CD8-positive, alpha-beta memory T cell (primary cell): ENCODE measurements at places on chromosomes 1 and 21.
A peak's percentile ranks its signal among the peaks of the same experiment; 100 is the strongest.

- no peak for DNase-seq
These were observed 75.1 kb upstream of the NEGR1 start for GRCh38 chr1:72357411-72357810.

DNA sequence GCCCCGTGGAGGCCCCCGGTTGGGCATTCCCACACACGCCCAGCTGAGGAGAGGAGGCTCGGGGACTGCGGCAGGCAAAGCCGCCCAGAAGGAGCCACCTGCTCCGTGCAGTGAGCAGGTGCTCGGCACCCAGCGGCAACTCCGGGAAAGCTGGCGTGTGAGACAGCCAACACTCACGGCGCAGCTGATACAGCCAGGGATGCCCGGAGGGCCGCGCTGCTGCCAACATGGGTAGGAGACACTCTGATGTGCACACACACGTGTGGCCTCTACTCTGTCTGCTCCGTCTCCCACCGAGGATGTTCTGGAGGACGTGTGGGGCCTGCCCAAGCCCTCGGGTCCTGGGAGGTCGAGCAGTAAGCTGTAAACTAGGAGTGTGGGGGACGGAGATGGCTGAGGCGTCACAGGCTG, 12.9 kb downstream of the MORN1 start:
- no peak for DNase-seq

GRCh38 chr1:34683616-34684015, 71.2 kb upstream of the GJB5 start:
- no peak for DNase-seq

DNA sequence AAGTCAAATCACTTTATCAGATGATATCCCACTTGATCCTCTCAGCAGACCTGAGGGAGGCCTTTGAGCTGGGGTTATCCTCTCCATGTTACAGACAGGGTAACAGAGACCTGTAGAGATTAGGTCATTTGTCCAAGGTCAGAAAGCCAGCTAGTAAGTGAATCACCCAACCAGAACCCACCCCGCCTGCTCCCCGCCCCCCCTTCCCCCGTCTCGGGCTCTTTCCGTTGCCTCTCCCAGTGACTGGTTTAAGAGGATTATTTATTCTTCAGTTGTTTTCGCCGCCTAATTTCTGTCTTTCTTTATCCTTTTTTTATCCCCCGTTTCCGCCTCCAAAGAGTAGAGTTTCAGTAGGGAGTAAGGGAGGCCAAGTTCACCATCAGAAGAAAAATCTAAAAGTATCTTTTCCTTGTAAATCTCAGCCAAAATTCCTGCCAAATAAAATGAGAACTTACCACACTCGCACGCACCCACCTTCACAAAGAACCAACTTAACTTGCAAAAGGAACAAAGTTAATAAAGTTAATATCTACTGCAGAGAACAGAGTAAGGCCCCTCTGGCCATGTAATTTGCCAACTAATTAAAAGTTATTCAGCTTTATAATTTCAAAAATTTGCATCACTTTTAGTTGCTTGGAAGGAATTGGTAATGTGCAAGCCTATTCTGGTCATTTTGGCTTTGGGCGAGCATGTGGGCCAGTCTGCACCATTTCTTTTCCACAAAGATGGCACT, 76.8 kb upstream of the TRABD2B start:
- no peak for DNase-seq

GRCh38 chr21:28280611-28281010, 712.1 kb downstream of the LTN1 start:
- DNase-seq, result no peak

- DNase-seq, result no peak
These were observed 274.8 kb upstream of the RUNX1 start for GRCh38 chr21:35323947-35324346.

DNA sequence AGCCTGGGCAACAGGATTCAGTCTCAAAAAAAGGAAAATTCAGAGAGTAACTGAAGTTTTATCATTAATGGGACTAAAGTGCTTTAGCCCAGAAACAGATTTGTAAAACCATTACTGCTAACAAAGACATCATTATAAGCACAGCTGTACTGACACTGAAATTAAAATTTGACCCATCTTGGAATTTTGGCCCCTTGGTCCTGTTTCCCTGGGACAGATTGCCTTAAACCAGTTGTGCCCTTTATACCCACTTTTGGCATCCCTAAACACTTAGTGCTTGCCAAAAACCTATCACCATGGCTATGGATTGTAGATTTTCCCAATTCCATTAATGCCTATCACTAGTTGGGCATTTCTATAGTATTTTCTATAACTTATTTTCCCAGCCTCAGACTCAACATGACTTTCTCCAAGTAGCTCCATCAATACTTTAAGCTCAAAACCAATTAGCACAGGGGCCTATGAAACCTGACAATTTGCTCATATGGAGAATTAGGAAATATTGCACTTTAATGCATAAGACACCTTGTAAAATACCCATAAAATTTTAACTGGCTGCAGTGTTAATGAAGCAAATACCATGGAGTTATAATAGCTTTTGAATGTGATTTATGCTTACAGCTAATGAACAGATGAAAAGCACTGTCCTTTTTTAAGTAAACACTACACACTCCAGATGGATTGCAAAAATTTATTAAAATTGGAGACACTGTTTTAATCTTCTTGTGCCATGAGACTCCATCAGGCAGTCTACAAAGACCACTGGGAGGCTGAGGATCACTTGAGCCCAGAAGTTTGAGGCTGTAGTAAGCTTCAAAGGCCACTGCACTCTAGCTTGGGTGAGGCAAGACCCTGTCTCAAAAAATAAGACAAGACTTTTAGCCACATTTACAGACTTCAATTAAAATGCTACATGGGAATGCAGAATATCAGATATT, 4.3 kb downstream of the GAS5 start:
- DNase-seq, result no peak

GRCh38 chr21:45515241-45516061, 26.8 kb downstream of the SLC19A1 start:
- no peak for DNase-seq

GRCh38 chr1:184166485-184166884, 115.0 kb downstream of the TSEN15 start:
- DNase-seq, result no peak

- DNase-seq, result no peak
These were observed 124.5 kb downstream of the DNM3 start for GRCh38 chr1:171965777-171966176.

- DNase-seq, result no peak
These were observed 4.8 kb downstream of the SLX9 start for GRCh38 chr21:44944596-44944995.

- no peak for DNase-seq
These were observed 158.2 kb upstream of the IRF2BP2 start for GRCh38 chr1:234768171-234768568.

GRCh38 chr1:224090116-224090515, 23.8 kb upstream of the FBXO28 start:
- DNase-seq, result no peak

- DNase-seq, result peak; percentile 57
These were observed at the start of gene WNT2B for GRCh38 chr1:112508278-112509004. Gene WNT2B (plus strand): TSS chr1:112508965. CDS start chr1:112509263, 298 bp downstream.

DNA sequence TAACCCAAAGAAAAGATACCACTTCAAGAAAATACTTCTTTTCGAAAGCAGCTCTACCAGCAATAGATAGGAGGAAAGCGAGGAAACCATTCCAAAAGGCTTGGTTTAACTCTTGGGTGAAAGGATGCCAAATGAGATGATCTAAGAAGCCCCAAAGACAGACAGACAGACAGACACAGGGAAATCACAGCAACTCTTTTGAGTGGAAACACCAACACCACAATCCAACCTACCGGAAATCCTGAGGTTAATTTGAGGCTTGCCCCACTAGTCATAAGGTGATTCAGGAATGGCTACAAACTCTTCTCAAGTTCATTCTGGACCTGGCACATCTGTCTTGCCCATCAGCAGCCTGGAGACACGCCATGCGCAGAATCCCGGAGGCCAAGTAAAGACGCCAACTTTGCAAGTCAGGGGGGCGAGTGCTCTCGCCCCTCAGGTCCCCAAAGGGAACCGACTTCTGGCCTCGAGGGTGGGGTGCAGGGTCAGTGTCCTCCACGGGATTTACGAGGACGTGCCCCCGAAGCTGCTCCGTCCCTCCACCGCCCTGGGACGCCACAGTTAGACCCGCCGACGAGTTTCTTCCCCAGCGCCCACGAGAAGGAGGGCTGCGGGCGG, 778 bp downstream of the EVI5 start:
- peak; percentile 26 for DNase-seq

GRCh38 chr1:94686882-94687281, 133.3 kb upstream of the SLC44A3 start:
- no peak for DNase-seq

DNA sequence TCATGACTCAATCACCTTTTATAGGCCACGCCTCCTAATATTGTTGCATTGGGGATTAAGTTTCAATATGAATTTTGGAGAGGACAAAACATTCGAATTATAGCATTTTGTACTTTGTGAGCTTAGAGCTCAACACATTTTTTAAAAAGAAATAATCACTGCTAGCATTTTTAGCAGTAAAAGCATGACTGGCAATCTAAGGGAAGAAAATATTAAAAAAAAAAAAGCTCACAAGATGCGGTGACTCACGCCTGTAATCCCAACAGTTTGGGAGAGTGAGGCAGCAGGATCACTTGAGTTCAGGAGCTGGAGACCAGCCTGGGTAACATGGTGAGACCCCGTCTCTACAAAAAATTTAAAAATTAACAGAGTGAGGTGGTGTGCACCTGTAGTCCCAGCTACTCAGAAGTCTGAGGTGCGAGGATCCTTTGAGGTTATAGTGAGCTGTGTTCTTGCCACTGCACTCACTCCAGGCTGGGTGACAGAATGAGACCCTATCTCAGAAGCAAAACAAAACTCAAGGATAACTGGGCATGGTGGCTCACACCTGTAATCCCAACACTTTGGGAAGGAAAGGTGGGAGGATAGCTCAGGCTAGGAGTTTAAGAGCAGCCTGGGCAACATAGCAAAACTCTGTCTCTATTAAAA, 28.8 kb upstream of the DIPK1A start:
- DNase-seq, result no peak

DNA sequence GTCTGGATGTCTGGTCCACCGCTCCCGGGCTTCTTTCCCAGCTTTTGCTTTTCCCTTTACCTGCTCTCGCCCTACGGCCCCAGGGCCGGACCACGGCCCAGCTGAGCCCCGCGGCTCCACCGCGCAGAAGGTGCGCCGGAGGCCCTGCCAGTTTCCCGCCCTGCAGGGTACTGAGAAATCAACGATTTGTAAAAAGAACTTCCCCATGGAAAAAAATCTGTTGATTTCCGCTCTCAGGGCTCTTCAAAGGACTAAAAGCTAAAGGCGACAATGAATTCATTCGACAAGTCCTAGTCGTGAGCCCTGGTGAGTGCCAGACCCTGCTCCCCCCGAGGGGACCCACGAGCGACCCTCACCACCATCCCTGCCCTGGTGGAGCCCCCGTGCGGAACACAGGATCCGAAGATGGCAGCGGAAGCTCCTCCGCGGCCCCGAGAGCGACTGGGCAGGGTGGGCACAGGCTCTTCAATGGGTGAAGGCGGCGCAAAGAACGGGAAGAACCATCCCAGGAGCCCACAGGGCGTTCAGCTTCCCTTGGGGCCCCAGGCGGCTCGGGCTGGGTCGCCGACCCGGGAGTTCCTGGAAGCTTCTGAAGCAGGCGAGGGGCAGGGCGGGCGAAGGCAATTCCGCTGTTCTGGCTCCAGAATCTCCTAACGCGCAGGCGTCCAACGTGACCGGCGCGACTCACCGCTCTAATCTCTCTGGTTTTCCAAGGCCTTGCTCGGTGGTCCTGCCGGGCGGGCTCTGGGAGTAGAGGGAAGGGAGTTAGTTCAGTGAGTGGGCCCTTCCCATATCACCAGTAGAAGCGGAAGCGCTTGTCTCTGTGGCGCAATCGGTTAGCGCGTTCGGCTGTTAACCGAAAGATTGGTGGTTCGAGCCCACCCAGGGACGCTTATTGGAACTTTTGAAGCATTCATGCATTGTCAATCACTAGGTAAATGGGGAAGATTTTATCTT, 6.6 kb upstream of the RNU1-2 start:
- DNase-seq, result peak; percentile 63

DNA sequence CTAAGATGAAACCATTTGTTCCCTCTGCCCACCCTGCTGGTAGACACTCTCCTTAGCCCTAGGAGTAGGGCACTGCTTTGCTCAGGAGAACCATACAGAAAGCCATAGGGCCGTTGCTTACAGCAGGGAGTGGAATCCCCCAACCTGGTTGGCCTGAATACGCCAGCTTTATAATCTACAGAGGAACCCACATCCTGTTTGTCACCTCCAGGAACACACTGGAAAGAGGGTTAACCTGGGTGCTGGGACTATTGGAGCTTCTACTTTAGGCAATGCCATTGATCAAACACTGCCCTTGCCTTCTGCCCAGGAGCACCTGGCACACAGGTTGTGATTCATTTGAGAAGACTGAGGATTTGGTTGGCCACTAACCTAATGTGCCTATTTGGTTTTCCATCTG, 124.8 kb downstream of the TNR start:
- DNase-seq, result no peak

GRCh38 chr1:106465666-106466065, 590.8 kb upstream of the PRMT6 start:
- DNase-seq, result no peak

DNA sequence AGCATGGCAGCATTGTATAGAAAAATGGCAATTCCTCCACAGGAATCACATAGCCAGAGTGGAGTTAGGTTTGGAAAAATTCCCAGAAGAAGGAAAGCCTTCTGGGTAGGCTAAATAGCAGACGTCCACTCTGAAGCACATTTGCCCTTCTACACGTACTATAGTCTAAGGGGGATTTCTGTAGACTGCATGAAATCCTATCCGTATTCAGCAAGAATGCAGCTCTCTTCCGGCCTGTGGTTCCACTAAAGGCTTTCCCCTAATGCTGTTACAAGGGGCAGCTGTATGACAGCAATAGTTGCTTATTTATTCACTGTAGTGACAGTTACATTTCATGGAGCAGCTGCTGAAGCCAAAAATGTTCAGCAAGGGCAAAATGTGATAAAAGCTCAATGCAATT, 263.6 kb downstream of the RWDD3 start:
- no peak for DNase-seq

DNA sequence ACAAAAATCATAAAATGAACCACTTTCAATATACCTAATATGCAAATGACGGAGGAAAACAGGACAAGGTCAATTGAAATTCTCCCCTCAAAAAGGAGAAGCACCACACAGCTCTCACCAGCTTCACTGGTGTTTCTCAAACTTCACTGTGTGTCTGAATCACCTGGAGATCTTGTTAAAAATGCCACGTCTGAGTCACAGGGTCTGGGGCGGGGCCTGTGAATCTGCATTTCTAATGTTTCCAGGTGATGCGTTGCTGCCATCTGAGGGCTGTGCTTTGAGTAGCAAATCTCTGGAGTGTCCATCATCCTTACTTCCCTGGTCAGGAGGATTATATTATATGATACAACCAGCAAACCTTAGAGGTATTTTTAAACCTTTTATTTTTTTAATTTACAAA, 9.0 kb downstream of the CLDN19 start:
- no peak for DNase-seq

- no peak for DNase-seq
These were observed 53.4 kb downstream of the PLXNA2 start for GRCh38 chr1:208190784-208191183.

GRCh38 chr1:114341856-114342255, 169.1 kb downstream of the TRIM33 start:
- DNase-seq, result peak; percentile 16
